ENCODE measurements at places on chromosomes 2 and 18.

DNA sequence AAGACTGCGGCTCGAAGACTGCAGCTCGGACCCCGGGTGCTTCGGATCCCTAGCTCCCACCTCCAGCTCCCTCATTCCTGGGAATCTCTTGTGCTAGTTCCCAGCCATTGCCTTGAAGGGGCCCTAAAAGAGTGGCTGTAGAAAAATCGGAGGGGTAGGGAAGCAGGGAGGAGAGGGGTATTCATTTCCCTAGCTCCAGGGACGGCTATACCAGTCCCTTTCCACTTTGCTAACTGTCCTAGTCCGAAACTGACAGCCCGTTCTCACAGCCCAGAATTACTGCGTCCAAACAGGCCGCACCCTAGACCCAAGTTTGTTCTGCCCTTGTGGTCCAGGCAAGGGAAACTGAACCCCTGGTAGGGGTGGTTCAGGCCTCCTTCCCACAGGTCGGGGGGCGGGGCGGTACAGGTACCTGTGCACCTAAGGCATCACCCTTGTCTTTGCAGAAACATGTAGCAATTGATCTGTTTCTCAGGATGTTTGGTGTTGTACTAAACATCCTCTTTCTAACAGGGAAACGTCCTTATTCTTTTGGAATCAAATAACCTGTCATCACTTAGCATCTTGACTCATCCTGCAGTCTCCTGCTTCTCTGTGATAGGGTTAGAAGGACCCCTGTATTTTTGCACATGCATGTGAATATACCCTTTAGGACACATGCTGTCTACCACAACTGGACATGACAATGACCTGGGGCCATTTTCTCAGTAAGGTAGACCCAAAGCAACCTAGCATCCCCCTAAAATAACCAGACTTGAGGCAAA, 4.0 kb downstream of the EMX1 start:
- DNase-seq: no peak

DNA sequence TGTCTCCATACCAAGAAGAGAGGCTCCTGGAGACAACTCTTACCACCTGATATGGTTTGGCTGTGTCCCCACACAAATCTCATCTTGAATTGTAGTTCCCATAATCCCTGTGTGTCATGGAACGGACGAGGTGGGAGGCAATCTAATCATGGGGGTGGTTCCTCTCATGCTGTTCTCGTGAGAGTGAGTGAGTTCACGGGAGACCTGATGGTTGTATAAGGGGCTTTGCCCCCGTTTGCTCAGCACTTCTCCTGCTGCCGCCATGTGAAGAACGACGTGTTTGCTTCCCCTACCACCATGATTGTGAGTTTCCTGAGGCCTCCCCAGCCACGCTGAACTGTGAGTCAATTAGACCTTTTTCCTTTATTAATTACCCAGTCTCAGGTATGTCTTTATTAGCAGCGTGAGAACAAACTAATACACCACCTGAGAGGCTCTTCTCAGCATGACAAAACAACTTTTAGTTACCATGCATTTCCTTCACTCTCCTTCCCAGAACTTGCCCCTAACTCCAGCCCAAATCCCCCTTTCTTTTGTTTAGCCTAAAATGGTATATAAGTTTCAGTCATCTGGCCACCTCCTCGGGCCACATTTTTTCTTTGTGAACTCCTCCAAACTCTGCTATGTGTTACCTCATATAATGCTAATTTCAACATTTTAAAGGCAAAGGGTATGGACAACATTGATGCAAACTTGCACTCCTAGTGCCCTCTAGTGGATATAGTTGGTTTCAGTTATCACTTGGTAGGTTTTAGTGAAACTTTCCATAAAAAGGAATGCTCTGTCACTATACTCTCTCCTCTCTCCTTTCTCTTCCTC, 58.6 kb upstream of the SLC25A52 start:
- peak; percentile 68 for DNase-seq

GRCh38 chr2:31378791-31379501, 35.6 kb downstream of the XDH start:
- no peak for DNase-seq

DNA sequence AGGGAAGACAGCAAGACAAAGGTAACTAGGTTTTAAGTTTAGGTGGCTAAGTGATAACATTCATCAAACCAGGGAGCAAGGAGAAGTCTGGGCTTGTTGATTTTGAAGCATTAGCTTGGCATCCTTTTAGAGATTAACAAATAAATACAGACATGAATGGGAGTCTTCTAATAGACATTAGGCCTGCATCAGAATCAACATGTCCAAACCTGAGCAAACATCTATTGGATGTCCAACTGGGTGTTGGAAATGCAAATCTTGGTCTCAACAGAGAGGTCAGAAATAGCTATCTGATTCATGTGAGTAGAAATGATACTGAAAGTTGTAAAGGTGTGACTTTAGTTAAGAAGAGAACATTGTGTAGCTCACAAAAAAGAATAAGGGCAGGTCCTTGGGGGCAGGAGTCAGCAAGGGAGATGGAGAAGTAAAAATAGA, 85.5 kb upstream of the RND3 start:
- no peak for DNase-seq

DNA sequence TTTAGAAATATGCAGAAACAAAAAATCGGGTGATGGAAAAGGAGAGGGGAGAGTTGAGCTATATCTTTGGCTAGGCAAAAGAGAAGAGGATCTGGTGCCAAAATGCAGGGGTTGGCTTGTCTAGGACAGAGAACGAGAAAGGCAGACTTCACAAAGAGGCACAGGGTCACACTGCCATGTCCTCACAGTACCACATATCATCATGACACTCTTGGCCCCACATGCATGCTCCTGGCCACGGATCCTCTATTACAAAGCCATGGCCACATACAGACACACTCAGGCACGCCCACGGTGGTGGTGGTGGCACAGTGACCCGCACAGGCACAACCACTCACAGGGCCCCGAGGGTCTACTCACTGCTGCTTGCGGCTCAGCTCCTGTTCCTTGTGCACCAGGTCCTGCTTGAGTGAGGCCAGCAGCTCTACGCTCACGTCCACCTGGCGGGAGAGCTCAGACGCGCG, 15.9 kb downstream of the FBXO41 start:
- no peak for DNase-seq

DNA sequence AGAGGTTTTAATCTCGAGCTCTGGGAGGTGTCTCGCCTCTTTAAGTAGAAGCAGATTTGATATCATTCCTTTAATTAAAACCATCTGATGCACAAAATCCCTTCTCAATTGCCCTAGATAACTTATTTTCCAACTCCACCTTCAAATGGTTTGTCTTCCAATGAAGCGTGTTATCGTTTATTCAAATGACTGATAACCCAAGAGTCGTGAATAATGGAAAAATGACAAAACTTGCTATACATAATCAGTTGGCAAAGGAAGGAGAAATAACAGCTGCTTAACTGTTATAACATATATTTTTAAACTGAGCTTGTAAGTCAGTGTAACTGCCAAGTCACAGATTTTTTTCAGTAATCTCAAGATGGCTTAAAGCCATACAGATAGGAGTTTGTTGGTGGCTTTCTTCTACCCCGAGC, 144.6 kb downstream of the QPCT start:
- no peak for DNase-seq

GRCh38 chr2:236679884-236680860, 110.5 kb downstream of the ACKR3 start:
- no peak for DNase-seq

DNA sequence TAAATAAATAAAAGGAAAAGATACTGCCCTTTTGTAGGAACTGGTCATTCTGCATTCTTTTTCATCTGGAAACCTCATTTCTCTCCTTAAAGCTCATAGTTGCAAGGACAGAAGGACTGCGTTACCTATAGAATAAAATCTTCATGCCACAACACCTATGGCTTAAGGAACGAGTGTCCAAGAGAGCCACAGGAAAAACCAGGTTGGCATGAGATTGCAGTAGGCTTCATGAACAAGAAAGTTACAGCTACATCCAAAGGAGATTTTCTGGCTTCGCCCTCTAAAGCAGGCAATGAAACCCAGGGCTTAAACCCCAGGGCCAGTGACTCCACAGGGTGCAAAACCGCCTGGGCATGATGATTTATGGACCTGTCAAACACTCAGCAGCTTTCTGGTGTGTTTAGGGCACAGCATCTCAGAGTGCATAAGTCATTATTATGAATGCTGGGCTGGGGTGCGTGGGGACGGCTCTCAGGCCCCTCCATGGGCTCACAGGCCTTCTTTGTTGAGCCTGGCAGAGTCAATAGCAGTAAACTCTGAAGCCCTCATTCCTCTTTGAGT, 30.7 kb upstream of the PIEZO2 start:
- no peak for DNase-seq

- no peak for DNase-seq
These were observed 225.3 kb upstream of the AGAP1 start for GRCh38 chr2:235268535-235268934.

GRCh38 chr2:71884303-71885042, 263.2 kb downstream of the CYP26B1 start:
- peak; percentile 26 for DNase-seq

DNA sequence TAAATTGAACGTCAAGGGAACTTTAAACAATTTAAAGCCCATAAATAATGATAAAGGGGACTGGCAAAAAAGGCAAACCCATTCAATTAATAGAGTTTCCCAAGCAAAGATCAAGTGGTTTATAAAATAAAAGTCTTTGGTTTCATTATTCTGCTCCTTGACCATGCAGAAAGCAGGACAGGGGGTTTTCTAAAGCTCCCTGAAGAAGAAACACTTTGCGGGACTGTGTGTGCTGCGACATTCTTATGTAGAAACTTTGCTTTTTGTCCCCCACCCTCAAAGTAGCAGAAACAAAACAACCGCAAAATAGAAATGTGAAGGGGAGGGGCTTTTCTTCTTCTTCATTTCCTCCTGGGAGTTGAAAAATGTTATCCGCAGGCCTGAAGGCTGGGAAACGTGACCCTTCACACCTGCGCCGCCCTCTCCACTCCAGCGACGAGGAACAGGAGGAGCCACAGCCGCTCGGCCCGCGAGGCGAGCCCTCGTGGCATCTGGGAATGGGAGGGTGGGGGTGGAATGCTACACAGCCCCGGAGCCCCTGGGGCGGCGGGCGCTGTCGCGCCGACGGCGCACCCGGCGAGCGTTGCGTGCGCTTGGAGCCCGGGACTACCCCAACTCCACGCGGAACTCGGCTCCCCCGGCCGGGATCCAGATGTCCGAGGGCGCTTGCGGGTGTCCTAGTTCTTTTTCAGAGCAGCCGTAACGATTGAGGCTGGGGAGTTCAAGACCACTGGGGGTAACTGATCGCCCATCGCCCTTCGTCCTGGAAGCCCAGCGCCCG, 4.3 kb upstream of the GBX2 start:
- no peak for DNase-seq

GRCh38 chr2:73281244-73281643, 3.0 kb downstream of the FBXO41 start:
- no peak for DNase-seq

- no peak for DNase-seq
These were observed 1.5 kb upstream of the DLX1 start for GRCh38 chr2:172083628-172084394.

GRCh38 chr18:75131381-75132000, 77.4 kb downstream of the PTGR3 start:
- DNase-seq: no peak

DNA sequence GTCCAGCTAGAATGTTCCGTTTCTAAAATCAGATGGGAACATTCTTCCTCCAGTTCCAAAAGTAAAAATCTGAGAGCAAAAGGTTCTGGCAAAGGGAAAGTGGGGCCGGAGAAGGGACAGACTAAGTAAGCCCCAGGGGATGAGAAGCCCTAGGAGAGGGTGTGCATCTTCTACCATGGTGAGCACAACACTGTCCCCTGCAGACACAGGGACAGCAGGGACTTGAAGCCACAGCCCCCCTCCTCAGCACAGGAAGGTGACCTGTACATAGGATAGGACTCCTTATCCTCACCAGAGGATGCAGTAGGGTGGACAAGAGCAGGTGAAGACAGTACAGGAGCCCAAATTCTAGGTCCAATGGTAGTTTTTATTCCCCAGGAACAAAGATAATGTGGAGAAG, 12.6 kb upstream of the ATRAID start:
- no peak for DNase-seq

GRCh38 chr2:172969166-172969565, 106.5 kb upstream of the MAP3K20 start:
- peak; percentile 58 for DNase-seq

GRCh38 chr2:27441226-27441926, 805 bp upstream of the KRTCAP3 start:
- DNase-seq: no peak

All from inflammatory macrophage treated with lipopolysaccharide for 1 hour (primary cell).